ENCODE measurements at places on chromosomes 1 and 21. TPM values are rescaled to one million over a fixed set of nuclear protein-coding genes. Genes with fewer than 3 reads are reported as not detected.

The TFF2 gene
- total RNA-seq = not detected

The ARHGAP30 gene
- total RNA-seq = not detected

The ATP1B1 gene
- 13.3 TPM for total RNA-seq

The RBM15 gene
- 33.8 TPM for total RNA-seq

The LCA5L gene
- 0.91 TPM for total RNA-seq

The CALML6 gene
- not detected for total RNA-seq

The RAB3B gene
- 5.8 TPM for total RNA-seq

The AUNIP gene
- total RNA-seq = 5.5 TPM

The HRNR gene
- total RNA-seq = not detected

The IQGAP3 gene
- total RNA-seq = 17.2 TPM

The ATP1A4 gene
- total RNA-seq = not detected

The AGRN gene
- 70.7 TPM for total RNA-seq

The REG4 gene
- total RNA-seq = not detected

The IVL gene
- total RNA-seq = not detected

The SMIM11 gene
- total RNA-seq = 10.3 TPM

The AQP10 gene
- under 0.01 TPM for total RNA-seq

The CD1E gene
- not detected for total RNA-seq

The TP73 gene
- total RNA-seq = under 0.01 TPM

Measured in epithelial cell of umbilical artery (primary cell).